Dermis lymphatic vessel endothelial cell (primary cell): ENCODE measurements at places on chromosomes 2 and 18. TPM values are rescaled to one million over a fixed set of nuclear protein-coding genes. Genes with fewer than 3 reads are reported as not detected.

The SLC9A2 gene
- not detected in 2 replicates for total RNA-seq

The DSG2 gene
- total RNA-seq, result 6.2 and 15.0 TPM in 2 replicates

The CNNM4 gene
- total RNA-seq, result 1.3 and 1.6 TPM in 2 replicates

The UGT1A9 gene
- not detected in 2 replicates for total RNA-seq

The GBX2 gene
- 0.52 and 0.87 TPM in 2 replicates for total RNA-seq
